ENCODE measurements at places on chromosomes 4 and X.

- DNase-seq = no peak
These were observed 115.4 kb upstream of the PUDP start for GRCh38 chrX:7263330-7263729.

DNA sequence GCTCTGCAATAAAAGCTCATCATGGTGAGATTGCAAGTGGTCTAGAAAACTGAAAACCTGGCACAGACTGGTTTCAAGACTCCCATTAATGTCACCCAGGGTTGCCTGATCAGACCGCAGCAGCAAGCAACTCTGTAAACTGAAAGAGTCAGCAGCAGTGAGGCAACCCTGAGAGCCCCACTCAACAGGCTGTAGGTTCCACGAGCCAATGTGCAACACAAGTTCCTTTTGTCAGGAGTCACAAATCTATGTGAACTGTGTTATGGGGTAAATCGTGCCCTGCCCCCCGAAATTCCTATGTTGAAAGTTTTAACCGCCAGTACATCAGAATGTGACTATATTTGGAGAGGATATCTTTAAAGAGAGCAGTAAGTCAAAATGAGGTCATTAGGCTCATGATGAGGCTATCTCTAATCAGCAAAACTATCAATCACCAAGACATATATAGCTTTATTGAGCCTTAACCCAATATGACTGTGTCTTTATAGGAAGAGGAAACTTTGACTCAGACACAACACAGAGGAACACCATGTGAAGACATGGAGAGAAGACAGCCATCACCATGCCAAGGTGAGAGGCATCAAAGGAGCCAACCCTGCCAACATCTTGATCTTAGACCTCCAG lies 94.0 kb downstream of the FBXO8 start:
- no peak for DNase-seq

DNA sequence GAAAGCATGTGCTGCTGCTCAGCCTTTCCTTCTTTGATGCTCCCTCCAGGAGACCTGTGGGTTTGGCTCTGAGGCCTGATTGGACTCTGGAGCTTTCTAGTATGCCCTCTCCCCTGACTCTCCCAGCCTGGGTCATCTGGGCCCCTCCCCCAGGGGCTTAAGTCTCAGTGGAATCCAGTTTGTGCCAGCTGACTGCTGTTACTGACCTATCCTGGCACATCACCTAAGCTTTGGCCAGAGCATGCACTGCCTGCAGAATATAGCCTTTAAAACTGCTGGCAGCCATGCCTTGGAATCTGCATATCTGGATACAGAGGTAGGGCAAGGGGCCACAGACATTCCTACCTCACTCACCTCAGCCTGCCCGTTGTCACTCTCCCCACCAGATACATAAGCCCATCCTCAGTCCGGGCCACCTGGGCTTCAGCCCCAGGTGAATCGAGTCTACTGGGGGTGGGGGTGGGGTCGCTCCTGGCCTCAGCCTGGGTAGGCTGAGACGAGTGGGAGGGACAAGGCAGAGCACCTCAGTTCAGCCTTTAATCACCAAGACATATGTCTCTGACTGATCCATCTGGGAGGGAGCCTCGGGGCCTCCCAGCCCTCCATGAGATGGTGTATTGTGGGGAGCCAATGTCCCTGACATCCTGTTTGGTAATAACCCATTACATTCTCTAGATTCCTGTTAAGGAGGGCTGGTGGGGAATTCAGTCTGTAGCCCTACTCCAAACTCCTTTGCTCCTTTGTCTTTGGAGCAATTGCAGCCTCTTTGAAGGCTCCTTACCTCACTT lies 61.2 kb downstream of the STARD8 start:
- no peak for DNase-seq

GRCh38 chr4:22315628-22316027 lies 200.2 kb downstream of the ADGRA3 start:
- DNase-seq = no peak

GRCh38 chr4:99629962-99630554 lies 27.6 kb downstream of the C4orf54 start:
- no peak for DNase-seq

- no peak for DNase-seq
These were observed 1331.6 kb downstream of the ADGRL3 start for GRCh38 chr4:62531731-62532130.

DNA sequence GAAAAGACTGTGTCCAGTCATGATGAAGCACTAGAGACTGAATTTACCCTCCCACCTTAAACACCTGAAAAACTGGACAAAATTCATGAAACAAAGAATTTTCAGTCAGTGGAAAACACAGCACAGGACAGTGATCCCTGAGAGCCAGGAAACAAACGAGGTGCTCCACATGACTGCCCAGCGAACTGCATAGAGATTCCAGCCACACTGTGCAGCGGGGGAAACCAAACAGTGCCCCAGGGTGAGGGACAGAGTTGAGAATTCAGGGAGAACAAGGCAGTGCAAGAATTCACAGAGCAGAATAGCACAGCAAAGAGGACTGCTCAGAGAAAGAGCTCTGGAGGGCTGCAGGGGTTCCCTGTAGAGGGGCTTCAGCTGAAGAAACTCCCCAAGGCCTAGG lies 55.5 kb upstream of the SEC24B start:
- DNase-seq = no peak
